ENCODE measurements at places on chromosomes 11 and 22. TPM values are rescaled to one million over a fixed set of nuclear protein-coding genes. Genes with fewer than 3 reads are reported as not detected.

NLRP6 gene
- not detected for total RNA-seq

CALCB gene
- total RNA-seq: 0.33 TPM

ELMOD1 gene
- total RNA-seq: 1.5 TPM

RRAS2 gene
- 125 TPM for total RNA-seq

JAM3 gene
- 13.6 TPM for total RNA-seq

ART1 gene
- total RNA-seq: not detected

SEPTIN3 gene
- 1.7 TPM for total RNA-seq

LRRC74B gene
- total RNA-seq: not detected

FAM180B gene
- total RNA-seq: not detected

UBQLN3 gene
- total RNA-seq: not detected

HMOX1 gene
- total RNA-seq: 9.0 TPM

ZBTB16 gene
- 20.2 TPM for total RNA-seq

BTBD10 gene
- total RNA-seq: 57.2 TPM

SPINDOC gene
- 19.2 TPM for total RNA-seq

SPI1 gene
- total RNA-seq: not detected

COX8A gene
- total RNA-seq: 185 TPM

OR4A16 gene
- total RNA-seq: not detected

BTBD18 gene
- not detected for total RNA-seq

SPECC1L gene
- 72.1 TPM for total RNA-seq

CWC15 gene
- total RNA-seq: 27.5 TPM

SERPIND1 gene
- not detected for total RNA-seq

TRIM6 gene
- 4.4 TPM for total RNA-seq

KRTAP5-8 gene
- total RNA-seq: not detected

GRIA4 gene
- not detected for total RNA-seq

DCDC1 gene
- total RNA-seq: not detected

RAB39A gene
- total RNA-seq: not detected

C11orf16 gene
- total RNA-seq: not detected

APOA4 gene
- not detected for total RNA-seq

All from mammary epithelial cell (primary cell).